ENCODE measurements at places on chromosomes 2 and 18.

- no peak for DNase-seq
These were observed 234.9 kb upstream of the SMAD7 start for GRCh38 chr18:49185623-49186022.

- no peak for DNase-seq
These were observed 51.4 kb downstream of the TRIB2 start for GRCh38 chr2:12767996-12768624.

GRCh38 chr18:13242797-13243196 lies 24.2 kb downstream of the LDLRAD4 start:
- no peak for DNase-seq

DNA sequence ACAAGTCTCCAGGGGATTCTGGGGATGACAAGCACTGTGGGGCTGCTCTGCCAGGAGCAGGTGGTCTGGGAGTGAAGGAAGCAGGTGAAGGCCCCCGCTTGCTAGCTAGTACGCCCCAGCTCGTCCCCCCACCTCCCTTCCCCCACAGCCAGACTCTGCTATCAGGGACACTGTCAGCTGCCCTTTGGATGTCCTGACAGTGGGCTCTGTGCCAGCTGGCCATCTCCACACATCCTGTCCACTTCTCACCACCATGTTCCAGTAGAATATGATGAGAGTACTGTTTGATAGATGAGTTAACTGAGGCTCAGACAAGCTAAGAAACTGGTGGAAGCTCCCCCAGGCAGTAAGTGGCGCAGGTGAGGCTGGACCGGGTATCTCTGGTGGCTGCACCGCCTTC lies 276.2 kb downstream of the CELF4 start:
- DNase-seq = no peak

- DNase-seq = no peak
These were observed 163.9 kb downstream of the DOK6 start for GRCh38 chr18:69564602-69565001.

DNA sequence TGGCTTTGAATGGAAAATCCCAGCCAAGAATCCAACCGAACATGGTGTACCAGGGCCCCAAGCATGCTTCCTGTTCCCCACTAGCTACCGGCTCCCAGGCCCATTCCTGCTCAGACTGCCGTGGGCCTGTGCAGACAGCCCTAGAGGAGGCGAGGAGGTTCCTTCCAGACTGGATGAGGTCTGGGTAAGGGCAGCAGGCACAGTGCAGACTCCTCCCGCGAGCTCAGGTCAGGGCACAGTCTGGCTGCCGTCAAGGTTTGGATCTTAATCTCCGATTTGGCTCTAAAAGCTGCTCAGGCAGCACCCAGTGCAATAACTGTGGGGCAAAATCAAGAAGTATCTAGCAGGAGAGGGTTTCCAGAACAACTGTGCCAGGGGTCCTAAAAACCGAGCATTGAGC lies 19.3 kb upstream of the TTR start:
- no peak for DNase-seq

DNA sequence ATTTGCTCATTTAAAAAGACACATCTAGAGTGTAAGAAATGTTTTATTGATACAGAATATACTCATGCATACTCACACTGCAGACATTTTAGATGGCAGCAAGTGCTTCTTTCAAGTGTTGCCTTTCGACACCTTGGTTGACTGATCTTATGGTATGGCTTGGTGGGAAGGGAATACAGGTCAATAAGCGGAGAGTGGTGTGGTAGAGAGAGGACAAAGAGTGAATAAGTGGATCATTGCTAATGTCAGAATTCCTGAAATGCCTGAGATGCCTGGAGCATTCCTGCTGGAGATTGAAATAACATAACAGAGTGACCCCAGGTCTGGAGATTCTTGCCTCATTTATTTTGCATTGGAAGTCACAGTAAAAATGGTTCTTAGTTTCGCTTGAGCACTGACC lies 76.7 kb downstream of the RND3 start:
- no peak for DNase-seq

- DNase-seq = no peak
These were observed 9.5 kb downstream of the CEBPZOS start for GRCh38 chr2:37205689-37206341.

- no peak for DNase-seq
These were observed 109.2 kb upstream of the FZD7 start for GRCh38 chr2:201924453-201924852.

- no peak for DNase-seq
These were observed 62.0 kb upstream of the WDR75 start for GRCh38 chr2:189379287-189379630.

GRCh38 chr2:221025398-221025797 lies 546.7 kb downstream of the EPHA4 start:
- DNase-seq = peak; percentile 12

GRCh38 chr18:76839086-76839794 lies 16.9 kb downstream of the ZNF236 start:
- DNase-seq = no peak

- DNase-seq = peak; percentile 35
These were observed 143.9 kb upstream of the CREB1 start for GRCh38 chr2:207385903-207386302.

DNA sequence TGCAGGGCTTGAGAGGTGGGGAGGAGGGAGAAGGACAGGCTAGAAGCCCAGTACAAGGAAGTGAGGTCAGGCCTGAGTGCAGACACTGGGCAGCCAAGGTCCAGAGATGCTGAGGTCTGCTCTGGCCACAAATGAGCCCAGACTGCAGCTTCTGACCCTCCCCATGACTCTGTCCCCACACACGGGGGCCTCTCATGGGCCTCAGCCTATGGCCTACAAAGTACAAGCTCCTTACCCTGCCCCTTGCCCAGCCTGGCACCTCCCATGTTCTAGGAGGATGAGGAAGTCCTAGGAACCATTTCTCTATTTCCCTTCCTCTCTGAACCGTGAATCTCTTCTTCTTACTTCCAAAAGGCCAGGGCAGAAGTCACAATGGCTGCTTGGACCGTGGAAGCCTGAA lies 193.8 kb downstream of the ANKRD30B start:
- DNase-seq = no peak
